Activated naive CD4-positive, alpha-beta T cell treated with anti-CD3 and anti-CD28 coated beads for 36 hours (primary cell): ENCODE measurements at places on chromosomes 5 and 9. TPM values are rescaled to one million over a fixed set of nuclear protein-coding genes. Genes with fewer than 3 reads are reported as not detected.
A peak's percentile ranks its signal among the peaks of the same experiment; 100 is the strongest.

GRCh38 chr5:173855995-173856656 lies 32.0 kb upstream of the CPEB4 start:
- no peaks in the 10 kb centered on the region for H3K36me3 ChIP-seq
- peaks cover 4% of the 10 kb centered on the region for H3K27me3 ChIP-seq
- no peak overlapping the region for H3K27ac ChIP-seq
- DNase-seq = no peak
- no peak overlapping the region for H3K4me3 ChIP-seq
- H3K4me1 ChIP-seq = no peaks in the 10 kb centered on the region

GRCh38 chr9:97990259-97990658 lies 7.1 kb downstream of the ANP32B start:
- H3K36me3 ChIP-seq = peaks cover 23% of the 10 kb centered on the region
- H3K27ac ChIP-seq = peak overlapping the region; percentile 68
- peaks cover 81% of the 10 kb centered on the region for H3K4me1 ChIP-seq
- no peak for DNase-seq
- no peaks in the 10 kb centered on the region for H3K27me3 ChIP-seq

DNA sequence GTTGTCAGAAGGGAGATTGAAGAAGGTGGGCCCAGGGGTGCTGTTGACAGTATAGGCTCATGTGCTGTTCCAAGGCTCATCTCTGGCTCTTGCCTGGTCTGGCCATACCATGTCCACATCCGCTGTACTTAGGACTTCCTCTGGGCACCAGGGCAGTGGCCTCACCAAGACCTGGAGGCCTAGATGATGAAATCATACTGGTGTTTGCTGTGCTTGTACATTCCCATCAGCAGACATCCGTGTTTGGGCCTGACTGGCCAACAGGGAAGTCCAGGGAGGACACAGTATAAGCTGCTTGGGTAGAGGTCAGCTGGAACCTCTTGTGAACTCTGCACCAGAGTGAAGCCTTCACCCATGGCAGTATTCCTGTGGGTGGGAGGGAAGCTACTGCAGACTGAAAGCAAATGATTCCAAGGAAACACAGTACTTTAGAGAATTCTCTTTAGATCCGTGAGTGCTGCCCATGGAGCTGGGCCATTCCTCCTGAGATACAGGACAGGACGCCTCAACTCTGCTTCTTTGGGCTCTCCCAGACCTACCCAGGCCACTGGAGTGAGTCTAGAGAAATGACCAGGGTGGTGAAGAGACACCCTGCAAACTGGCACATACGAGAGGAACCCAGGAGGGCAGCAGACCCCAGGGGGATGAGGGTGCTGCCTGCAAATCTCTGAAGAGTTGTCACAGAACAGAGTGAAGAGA lies 22.5 kb downstream of the POLR1E start:
- H3K4me3 ChIP-seq = no peak overlapping the region
- H3K4me1 ChIP-seq = peaks cover 2% of the 10 kb centered on the region
- H3K36me3 ChIP-seq = peaks cover 20% of the 10 kb centered on the region
- no peak for DNase-seq
- H3K27ac ChIP-seq = peak overlapping the region; percentile 27
- no peaks in the 10 kb centered on the region for H3K27me3 ChIP-seq

GRCh38 chr9:27967210-27967609 lies 393.9 kb upstream of the C9orf72 start:
- H3K36me3 ChIP-seq = no peaks in the 10 kb centered on the region
- H3K4me3 ChIP-seq = no peak overlapping the region
- no peak overlapping the region for H3K27ac ChIP-seq
- no peak for DNase-seq

GRCh38 chr5:96439477-96440184 lies 6.6 kb upstream of the PCSK1 start:
- no peaks in the 10 kb centered on the region for H3K36me3 ChIP-seq
- DNase-seq = no peak
- no peak overlapping the region for H3K4me3 ChIP-seq
- H3K27me3 ChIP-seq = peaks cover 40% of the 10 kb centered on the region
- H3K4me1 ChIP-seq = peaks cover 2% of the 10 kb centered on the region

GRCh38 chr5:149588936-149589335 lies 7.6 kb downstream of the ARHGEF37 start:
- no peaks in the 10 kb centered on the region for H3K36me3 ChIP-seq
- H3K27ac ChIP-seq = no peak overlapping the region
- H3K4me1 ChIP-seq = peaks cover 16% of the 10 kb centered on the region
- no peaks in the 10 kb centered on the region for H3K27me3 ChIP-seq
- H3K4me3 ChIP-seq = no peak overlapping the region

DNA sequence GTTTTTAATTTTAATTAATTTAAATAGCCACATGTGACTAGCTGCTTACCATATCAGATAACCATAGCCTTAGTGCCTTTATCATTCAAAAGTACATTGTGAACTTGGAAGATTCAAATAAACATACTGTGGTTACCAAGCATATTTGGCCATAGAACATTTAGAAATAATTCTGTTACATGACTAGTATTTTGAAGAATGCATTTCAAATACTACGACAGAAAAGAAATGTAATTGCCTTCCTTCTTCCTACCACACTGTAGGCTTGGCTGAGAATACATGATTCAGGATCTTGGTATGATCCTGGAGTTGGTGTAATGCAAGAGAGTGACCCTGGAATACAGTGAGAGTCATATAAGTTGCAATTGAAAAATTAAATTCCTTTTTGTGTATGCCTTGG lies 109.7 kb upstream of the PCA3 start:
- H3K36me3 ChIP-seq = no peaks in the 10 kb centered on the region
- H3K4me1 ChIP-seq = peaks cover 19% of the 10 kb centered on the region
- no peak for DNase-seq
- H3K27me3 ChIP-seq = peaks cover 3% of the 10 kb centered on the region
- no peak overlapping the region for H3K4me3 ChIP-seq

- H3K36me3 ChIP-seq = peaks cover 20% of the 10 kb centered on the region
- no peak overlapping the region for H3K4me3 ChIP-seq
- H3K4me1 ChIP-seq = peaks cover 6% of the 10 kb centered on the region
- H3K27me3 ChIP-seq = no peaks in the 10 kb centered on the region
- no peak for DNase-seq
Observed at GRCh38 chr9:114604989-114605388, 6.1 kb upstream of the TMEM268 start.

- DNase-seq = no peak
- H3K36me3 ChIP-seq = no peaks in the 10 kb centered on the region
- H3K4me3 ChIP-seq = no peak overlapping the region
- no peaks in the 10 kb centered on the region for H3K4me1 ChIP-seq
Observed at GRCh38 chr5:120443607-120444006, 20.5 kb upstream of the PRR16 start.

DNA sequence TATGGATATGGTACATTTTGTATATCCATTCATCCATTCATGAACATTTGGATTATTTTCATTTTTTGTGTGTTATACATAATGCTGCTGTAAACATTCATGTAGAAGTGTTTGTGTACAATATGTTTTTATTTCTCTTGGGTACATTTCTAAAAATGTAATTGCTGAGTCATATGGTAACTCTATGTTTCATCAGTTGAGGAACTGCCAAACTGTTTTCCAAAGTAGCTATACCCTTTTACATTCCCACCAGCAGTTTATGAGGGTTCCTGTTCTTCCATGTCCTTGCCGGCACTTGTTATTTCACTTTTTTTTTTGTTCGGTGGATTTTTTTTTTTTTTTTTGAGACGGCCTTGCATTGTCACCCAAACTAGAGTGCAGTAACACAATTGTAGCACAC lies 54.0 kb upstream of the MCCC2 start:
- H3K27me3 ChIP-seq = no peaks in the 10 kb centered on the region
- H3K4me3 ChIP-seq = no peak overlapping the region
- DNase-seq = no peak
- peaks cover 11% of the 10 kb centered on the region for H3K4me1 ChIP-seq
- H3K27ac ChIP-seq = no peak overlapping the region
- peaks cover 44% of the 10 kb centered on the region for H3K36me3 ChIP-seq

- no peak overlapping the region for H3K27ac ChIP-seq
- no peak overlapping the region for H3K4me3 ChIP-seq
- H3K4me1 ChIP-seq = no peaks in the 10 kb centered on the region
- DNase-seq = no peak
- H3K36me3 ChIP-seq = no peaks in the 10 kb centered on the region
Observed at GRCh38 chr9:114000671-114001409, 77.3 kb downstream of the AMBP start.

DNA sequence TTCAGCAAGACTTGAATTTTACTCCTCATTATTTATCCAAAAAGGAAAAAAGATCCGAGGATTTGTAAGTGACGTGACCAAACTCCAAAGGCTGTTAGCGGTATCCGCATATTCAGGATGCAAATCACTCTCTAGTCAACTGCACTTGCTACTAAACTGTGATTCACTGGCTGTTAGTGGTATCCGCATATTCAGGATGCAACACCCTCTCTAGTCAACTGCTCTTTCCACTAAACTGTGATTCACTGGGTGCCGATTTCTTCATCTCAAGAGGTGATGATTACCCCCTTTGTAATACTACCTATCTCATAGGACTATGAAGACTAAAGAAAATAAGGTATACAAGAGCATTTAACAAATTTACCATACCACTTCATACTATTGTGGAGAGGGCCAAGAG lies 5.7 kb downstream of the MAPKAP1 start:
- peaks cover 64% of the 10 kb centered on the region for H3K4me1 ChIP-seq
- H3K27ac ChIP-seq = peak overlapping the region; percentile 44
- H3K36me3 ChIP-seq = peaks cover 3% of the 10 kb centered on the region
- DNase-seq = peak; percentile 57
- H3K4me3 ChIP-seq = no peak overlapping the region
- no peaks in the 10 kb centered on the region for H3K27me3 ChIP-seq

- H3K4me3 ChIP-seq = no peak overlapping the region
- no peak for DNase-seq
- H3K36me3 ChIP-seq = no peaks in the 10 kb centered on the region
- peaks cover 4% of the 10 kb centered on the region for H3K27me3 ChIP-seq
- no peak overlapping the region for H3K27ac ChIP-seq
Observed at GRCh38 chr5:33315189-33315588, 125.6 kb upstream of the TARS1 start.

- no peaks in the 10 kb centered on the region for H3K36me3 ChIP-seq
- no peak overlapping the region for H3K27ac ChIP-seq
- no peaks in the 10 kb centered on the region for H3K27me3 ChIP-seq
- no peak for DNase-seq
Observed at GRCh38 chr5:66224274-66224673, 80.2 kb downstream of the SREK1 start.

DNA sequence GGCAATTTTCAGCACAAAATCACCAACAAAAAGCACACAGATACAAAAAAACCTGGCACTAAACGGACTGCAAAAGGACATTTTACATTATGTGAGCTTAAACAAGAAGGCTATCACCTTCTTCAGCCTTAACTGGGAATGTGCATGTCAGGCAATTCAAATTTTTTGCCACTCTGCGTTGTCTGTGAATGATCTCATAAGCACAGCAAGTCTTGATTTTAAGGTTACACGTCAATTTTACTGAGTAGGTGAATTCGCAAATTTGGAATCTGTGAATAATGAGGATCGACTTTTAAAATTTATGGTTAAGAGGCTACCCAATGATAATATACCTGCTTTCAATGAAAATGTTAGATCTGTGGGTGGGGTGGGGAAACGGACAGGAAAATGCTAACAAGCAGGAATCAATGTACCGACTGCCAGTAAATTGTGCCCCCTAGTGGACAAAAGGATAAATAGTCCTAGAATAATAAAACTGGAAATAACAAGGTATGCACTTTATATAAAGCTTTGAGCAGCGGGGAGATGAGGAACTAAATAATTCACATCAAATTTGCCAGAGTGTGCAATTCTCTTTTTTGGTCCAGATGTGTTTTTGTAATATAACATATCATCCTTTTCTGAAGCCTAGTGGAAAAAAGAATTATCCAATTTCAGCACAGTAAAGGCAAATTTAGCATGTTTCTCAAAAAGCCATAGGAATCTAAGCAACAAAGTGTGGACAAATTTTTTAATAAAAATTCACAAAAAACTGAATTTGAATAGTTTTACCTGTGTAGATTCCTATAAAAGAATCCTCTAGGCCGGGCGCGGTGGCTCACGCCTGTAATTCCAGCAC lies 20.5 kb downstream of the EQTN start:
- H3K36me3 ChIP-seq = no peaks in the 10 kb centered on the region
- peak; percentile 13 for DNase-seq
- peaks cover 1% of the 10 kb centered on the region for H3K4me1 ChIP-seq
- peaks cover 6% of the 10 kb centered on the region for H3K27me3 ChIP-seq
- no peak overlapping the region for H3K4me3 ChIP-seq

- H3K4me3 ChIP-seq = no peak overlapping the region
- DNase-seq = no peak
- H3K4me1 ChIP-seq = no peaks in the 10 kb centered on the region
- no peaks in the 10 kb centered on the region for H3K36me3 ChIP-seq
- H3K27me3 ChIP-seq = no peaks in the 10 kb centered on the region
- no peak overlapping the region for H3K27ac ChIP-seq
Observed at GRCh38 chr5:166341740-166342337, 1949.6 kb upstream of the WWC1 start.

DNA sequence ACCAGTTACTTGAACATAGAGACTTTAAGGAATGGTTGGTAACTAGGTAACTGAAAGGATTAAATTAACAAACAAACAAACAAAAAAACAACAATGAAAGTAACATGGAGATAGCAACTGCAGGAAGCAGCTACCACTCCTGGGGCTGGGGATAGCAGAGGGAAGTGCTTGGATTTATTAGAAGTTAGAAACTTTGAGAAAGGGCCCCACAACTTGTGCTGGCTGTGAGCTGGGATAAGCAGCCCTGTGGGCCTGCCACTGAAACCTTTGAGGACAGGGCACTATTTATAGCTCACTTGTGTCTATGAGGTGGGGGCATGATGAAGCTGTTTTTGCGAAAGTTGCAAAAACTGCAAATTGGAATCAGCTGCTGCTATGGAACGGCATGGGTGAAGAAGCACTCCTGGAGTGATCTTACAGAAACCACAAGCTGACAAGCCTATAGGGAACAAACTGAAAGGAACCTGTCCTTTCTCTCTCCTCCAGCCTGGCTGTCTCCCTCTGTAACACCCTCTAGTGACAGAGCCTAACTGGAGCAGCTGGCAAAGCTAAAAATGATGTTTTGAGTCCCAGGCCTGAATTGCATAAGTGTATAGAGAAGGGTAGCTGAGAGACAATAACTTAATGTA lies 91.4 kb upstream of the RANBP6 start:
- H3K36me3 ChIP-seq = no peaks in the 10 kb centered on the region
- H3K4me1 ChIP-seq = peaks cover 24% of the 10 kb centered on the region
- DNase-seq = peak; percentile 11

- H3K27ac ChIP-seq = no peak within 1 kb of the TSS
- H3K4me1 ChIP-seq = peaks cover 29% of the 10 kb centered on the region
- H3K27me3 ChIP-seq = peaks cover 70% of the 10 kb centered on the region
- peak; percentile 45 for DNase-seq
- peak within 1 kb of the TSS; percentile 71 for H3K4me3 ChIP-seq
Observed at GRCh38 chr5:107670932-107671741, at the start of gene EFNA5. Gene EFNA5, minus strand, starts transcription at chr5:107670937.

GRCh38 chr5:32098890-32099310 lies 75.2 kb downstream of the GOLPH3 start:
- H3K27me3 ChIP-seq = no peaks in the 10 kb centered on the region
- no peaks in the 10 kb centered on the region for H3K4me1 ChIP-seq
- H3K4me3 ChIP-seq = no peak overlapping the region
- H3K36me3 ChIP-seq = peaks cover 9% of the 10 kb centered on the region

INSL4 gene
- total RNA-seq = not detected

REEP2 gene
- total RNA-seq = 1.8 TPM

TNFSF15 gene
- total RNA-seq = 0.74 TPM

SMC5 gene
- 30.4 TPM for total RNA-seq

SHLD3 gene
- 2.9 TPM for total RNA-seq

PCDHA9 gene
- total RNA-seq = not detected

ENTREP1 gene
- total RNA-seq = not detected

PDGFRB gene
- 1.0 TPM for total RNA-seq

OR1Q1 gene
- not detected for total RNA-seq

ENDOG gene
- total RNA-seq = 9.9 TPM
